ENCODE measurements at places on chromosomes 1 and 21.

- no peak for DNase-seq
Observed at GRCh38 chr1:202002507-202002906, 7.9 kb upstream of the ELF3 start.

DNA sequence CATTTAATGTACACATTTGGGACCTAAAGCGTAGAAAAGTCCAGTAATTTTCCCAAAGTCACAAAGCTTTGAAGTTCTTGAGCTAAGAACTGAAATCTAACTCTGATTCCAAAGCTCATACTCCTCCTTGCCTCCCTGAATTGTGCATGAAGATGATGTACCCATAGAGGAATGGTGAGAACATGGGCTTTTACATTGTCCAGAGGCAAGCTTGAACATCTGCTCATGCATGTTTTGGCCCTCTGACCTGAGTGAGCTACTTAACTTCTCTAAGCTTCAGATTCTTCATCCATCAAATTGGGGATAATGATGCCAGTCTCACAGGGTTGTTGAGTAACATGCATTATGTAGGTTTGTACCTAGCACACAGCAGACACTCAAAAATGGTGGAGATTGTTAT lies 258.4 kb upstream of the HOOK1 start:
- DNase-seq = peak; percentile 67

- DNase-seq = no peak
Observed at GRCh38 chr1:172476218-172476811, 32.4 kb upstream of the PIGC start.

- no peak for DNase-seq
Observed at GRCh38 chr1:15708486-15709137, 24.5 kb downstream of the PLEKHM2 start.

DNA sequence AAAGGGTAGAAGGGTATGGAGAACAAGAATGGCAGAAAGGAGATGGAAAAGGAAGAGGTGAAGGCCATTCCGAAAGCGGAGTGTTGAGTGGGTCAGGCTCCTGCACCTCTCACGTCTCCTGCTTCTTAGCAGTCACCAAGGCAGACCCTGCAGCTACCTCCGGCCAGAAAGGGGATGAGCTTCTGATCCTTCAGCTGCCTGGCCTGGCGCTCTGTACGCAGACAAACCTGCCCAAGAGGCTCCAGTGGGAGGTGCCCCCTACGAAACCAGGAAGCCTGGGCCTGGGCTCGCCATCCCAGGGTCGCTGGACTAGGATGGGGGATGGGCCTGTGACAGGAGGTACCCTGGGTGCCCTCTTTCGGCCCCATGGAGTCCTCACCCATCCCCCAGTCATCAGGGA lies 3.0 kb downstream of the GPR61 start:
- no peak for DNase-seq

GRCh38 chr1:199929556-199929955 lies 98.0 kb upstream of the NR5A2 start:
- no peak for DNase-seq

DNA sequence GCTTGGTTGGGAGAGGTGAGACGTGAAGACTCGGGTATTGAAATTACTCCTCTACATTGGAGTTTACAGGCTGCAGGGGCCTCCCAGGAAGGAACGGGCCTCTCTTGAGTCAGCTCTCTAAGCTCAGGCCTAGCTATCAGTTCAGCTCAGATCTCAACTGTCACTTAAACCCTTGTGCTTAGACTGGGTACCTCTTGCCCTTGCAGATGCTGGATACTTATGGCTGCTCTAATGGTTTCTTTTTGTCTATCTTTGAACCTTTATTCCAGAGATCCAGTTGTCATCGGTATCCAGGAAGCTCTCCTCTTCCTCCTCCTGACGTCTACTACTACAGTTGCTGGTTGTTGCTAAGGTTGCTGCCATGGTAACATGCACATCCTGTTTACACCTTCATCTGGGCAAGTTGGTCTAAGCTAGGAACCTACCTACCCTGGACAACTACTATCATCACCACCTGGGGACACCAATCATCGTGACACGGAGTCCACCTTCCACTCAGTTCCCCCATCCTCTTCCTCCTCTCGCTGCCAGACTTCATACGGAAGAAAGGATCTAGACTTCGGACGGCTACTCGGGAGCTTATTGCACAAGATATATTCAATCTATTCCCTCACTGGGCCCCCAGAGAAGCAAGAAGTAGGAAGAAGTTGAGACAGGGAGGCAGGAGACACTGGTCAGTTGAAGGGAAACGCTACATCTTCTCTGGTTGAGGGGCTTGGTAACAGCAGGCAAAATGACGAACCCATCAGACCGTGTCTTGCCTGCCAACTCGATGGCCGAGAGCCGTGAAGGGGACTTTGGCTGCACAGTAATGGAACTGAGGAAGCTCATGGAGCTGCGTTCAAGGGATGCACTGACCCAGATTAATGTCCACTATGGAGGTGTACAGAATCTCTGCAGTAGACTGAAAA lies 56.1 kb downstream of the ATP2B4 start:
- peak; percentile 38 for DNase-seq

- no peak for DNase-seq
Observed at GRCh38 chr1:85387781-85388180, 77.2 kb downstream of the DDAH1 start.

GRCh38 chr1:11524465-11525150 lies 45.7 kb downstream of the DISP3 start:
- no peak for DNase-seq

- peak; percentile 80 for DNase-seq
Observed at GRCh38 chr21:42309753-42310213, 5.4 kb downstream of the TFF3 start.

GRCh38 chr1:48730164-48730910 lies 46.4 kb downstream of the BEND5 start:
- DNase-seq = no peak

DNA sequence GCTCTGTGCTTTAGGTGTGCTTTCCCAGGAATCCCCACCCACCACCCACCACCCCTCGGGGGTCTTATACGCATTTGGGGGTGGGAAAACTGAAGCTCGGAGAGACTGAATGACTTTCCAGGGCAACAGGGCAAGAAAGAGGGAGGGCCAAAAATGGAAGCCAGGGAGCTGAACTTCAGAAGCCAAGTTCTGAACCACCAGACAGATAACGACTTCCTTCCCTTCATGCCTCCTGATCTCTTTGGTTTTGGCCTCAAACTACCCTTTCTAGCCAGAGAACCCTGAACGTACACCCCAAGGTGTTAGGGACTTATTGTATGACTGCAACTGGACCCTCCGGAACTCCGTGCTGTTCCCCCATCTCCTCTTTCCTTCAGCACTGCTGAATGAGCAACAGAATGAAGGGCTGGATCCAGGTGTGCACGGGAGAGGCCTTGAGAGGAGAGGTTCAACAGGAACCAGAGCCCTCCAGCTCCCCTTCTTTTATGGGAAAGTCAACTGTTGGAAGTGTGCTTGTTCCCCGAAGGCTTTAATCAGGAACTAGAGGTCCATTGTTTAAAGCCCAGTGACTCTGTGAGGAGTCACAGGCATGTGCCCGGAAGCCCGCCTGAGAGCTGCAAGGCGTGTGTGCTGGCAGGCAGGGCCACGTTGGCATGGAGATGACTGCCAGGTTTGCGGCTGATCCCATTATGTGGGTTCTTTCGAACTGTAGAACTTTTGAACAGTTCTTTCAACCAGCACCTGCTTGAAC lies 3.1 kb downstream of the BACE2 start:
- no peak for DNase-seq

GRCh38 chr1:77652268-77652667 lies 30.2 kb downstream of the ZZZ3 start:
- DNase-seq = no peak

DNA sequence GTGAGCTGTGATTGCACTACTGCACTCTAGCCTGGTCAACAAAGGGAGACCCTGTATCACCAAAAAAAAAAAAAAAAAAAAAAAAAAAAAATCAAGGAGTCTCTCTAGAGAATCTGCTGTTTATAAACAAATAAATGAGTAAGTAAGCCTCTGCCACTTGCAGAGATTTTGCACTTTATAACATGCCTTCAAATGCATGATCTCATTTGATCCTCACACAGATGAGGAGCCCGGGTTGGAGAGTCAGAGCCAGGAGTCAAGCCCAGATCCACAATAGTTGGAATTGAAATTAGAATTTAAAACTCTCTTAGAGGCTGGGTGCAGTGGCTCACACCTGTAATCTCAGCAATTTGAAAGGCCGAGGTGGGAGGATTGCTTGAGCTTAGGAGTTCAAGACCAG lies 4.0 kb downstream of the PRELP start:
- no peak for DNase-seq

- peak; percentile 91 for DNase-seq
Observed at GRCh38 chr21:41777951-41778815, 11.3 kb upstream of the RIPK4 start.

- no peak for DNase-seq
Observed at GRCh38 chr1:34140011-34140676, 24.9 kb downstream of the CSMD2 start.

DNA sequence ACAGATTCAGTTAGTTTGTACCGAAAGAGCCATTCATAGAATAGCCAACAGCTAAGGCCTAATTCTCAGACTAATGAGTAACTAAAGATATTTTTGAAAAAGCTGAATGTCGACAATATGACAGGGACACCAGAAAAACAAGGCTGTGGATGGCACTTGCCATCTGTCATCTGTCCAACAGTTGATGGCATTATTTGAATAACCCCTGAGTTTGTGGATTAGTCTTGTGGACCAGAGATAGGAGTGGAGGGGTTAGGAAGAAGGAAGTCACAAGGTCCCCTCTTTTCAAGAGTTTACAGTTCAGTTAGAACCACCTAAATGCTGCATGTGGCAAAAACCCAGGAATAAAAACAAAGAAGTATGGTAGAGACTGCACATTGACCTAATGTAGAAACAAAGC lies 356.5 kb upstream of the DUSP10 start:
- no peak for DNase-seq

GRCh38 chr1:108533351-108534083 lies 26.4 kb upstream of the EEIG2 start:
- no peak for DNase-seq

GRCh38 chr1:194469282-194469681 lies 1282.9 kb upstream of the B3GALT2 start:
- peak; percentile 21 for DNase-seq

Data from NCI-H82 (cell line).